Type B pancreatic cell (in vitro differentiated cells): ENCODE measurements at places on chromosomes 12 and 14. TPM values are rescaled to one million over a fixed set of nuclear protein-coding genes. Genes with fewer than 3 reads are reported as not detected.

GRCh38 chr14:62954165-62954564, 91.1 kb downstream of the KCNH5 start:
- H3K4me3 ChIP-seq = no peak overlapping the region
- no peaks in the 10 kb centered on the region for H3K36me3 ChIP-seq
- no peak overlapping the region for H3K27ac ChIP-seq
- H3K4me1 ChIP-seq = no peaks in the 10 kb centered on the region

GRCh38 chr12:93839064-93839463, 161.9 kb downstream of the CRADD start:
- H3K36me3 ChIP-seq = no peaks in the 10 kb centered on the region
- no peaks in the 10 kb centered on the region for H3K27me3 ChIP-seq
- DNase-seq = no peak
- no peak overlapping the region for H3K4me3 ChIP-seq

DNA sequence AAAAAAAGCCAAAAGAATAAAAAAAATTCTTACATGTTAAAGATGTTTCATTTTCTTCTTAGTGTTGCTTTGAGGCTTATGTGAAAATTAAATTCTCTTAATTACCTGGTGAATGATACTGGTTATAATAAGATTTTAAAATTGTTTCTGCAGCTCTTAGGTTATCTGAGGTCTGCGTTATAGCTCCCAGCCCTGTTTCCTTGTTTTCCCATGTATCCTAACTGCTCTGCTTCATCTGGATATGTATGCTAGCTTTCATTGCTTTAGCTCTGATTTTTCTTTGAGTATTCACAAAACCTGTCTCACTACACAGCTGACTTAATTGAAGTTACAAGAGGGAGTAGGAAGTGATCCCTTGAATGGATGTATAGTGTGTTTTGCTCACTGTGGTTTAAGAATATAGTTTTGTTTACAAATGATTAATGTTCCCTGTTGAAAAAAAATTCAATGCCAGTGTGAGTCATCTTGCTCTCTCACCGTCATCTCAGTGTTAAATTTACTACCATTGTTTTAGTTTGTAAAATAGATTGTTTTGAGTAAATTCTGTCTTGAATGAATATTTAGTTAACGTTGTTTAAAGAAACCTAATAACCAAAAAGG, 26.8 kb downstream of the CPSF6 start:
- H3K4me3 ChIP-seq = no peak overlapping the region
- H3K4me1 ChIP-seq = peaks cover 4% of the 10 kb centered on the region
- no peak for DNase-seq
- H3K27me3 ChIP-seq = no peaks in the 10 kb centered on the region

- H3K27ac ChIP-seq = no peak overlapping the region
- no peaks in the 10 kb centered on the region for H3K36me3 ChIP-seq
- DNase-seq = no peak
- no peaks in the 10 kb centered on the region for H3K4me1 ChIP-seq
These were observed 872 bp downstream of the VSX2 start for GRCh38 chr14:74239848-74240793.

- no peak overlapping the region for H3K4me3 ChIP-seq
- H3K27me3 ChIP-seq = peaks cover 6% of the 10 kb centered on the region
- no peak for DNase-seq
These were observed 5.7 kb downstream of the P2RX2 start for GRCh38 chr12:132624186-132624855.

DNA sequence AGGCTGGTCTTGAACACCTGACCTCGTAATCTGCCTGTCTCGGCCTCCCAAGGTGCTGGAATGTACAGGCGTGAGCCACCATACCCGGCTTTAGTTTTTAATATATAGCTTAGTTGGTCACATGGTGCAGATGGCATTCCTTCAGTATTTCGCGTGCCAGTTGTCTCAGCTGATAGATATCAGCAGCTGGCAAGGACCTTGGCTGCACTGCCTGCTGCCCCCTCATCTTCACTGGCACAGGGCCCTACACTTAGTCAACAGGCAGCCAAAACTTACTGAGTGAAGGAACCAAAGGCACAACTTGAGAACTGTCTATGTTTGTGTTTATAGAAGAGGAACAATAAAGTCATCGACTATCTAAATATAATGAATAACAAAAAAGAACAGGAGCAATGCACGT, 31.0 kb downstream of the EID3 start:
- H3K4me1 ChIP-seq = no peaks in the 10 kb centered on the region
- no peak overlapping the region for H3K27ac ChIP-seq
- no peak overlapping the region for H3K4me3 ChIP-seq
- H3K36me3 ChIP-seq = peaks cover 15% of the 10 kb centered on the region

DNA sequence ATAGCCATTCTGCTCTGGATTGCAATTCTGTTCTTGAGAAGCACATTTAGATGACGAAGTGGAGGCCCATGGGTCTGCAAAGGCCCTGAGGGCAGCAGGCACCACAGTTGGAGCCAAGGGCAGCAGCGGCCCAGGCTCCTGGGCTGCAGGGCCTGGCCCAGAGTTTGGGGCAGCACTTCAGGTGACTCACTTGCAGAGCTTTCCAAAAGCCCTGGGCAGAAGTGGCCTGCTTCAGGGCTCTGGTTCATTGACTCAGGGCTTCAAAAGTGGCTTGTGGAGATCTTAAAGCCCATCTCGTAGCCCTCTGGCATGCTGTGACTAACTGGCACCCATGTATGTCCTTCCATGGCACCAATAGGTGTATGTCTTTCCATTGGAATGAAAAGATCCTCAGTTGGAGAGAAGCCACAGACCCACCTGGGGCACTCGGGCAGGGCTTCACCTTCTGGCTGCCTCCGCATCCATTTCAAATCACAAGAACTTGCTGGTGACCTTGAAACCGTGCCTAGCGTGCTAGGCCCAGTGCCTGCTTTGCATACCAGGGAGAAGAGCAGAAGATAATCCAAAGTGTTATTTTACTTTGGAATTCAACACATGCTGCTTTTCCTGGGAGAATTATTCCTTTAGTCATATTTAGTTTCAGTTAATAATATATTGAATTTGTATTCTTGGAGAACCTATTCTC, 106.7 kb downstream of the PRMT8 start:
- H3K4me3 ChIP-seq = no peak overlapping the region
- no peak overlapping the region for H3K27ac ChIP-seq
- DNase-seq = no peak
- peaks cover 43% of the 10 kb centered on the region for H3K27me3 ChIP-seq
- no peaks in the 10 kb centered on the region for H3K36me3 ChIP-seq
- peaks cover 15% of the 10 kb centered on the region for H3K4me1 ChIP-seq

DNA sequence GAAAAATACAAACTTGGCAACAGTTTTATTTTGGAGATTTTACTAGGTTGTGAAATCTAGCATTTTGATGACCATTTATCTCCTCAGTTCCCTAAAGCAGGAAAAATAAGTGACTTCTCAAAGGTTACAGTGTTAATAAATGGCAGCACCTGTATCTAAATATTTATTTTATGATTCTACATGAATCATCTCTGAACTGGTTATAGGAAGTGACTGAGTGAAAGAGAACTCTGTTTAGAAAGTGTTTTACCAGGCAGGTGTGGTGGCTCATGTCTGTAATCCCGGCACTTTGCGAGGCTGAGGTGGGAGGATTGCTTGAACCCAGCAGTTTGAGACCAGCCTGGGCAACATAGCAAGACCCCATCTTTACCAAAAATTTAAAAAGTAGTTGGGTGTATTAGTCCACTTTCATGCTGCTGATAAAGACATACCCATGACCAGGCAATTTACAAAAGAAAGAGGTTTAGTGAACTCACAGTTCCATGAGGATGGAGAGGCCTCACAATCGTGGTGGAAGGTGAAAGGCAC, 26.3 kb downstream of the MIPOL1 start:
- H3K36me3 ChIP-seq = peaks cover 20% of the 10 kb centered on the region
- H3K4me3 ChIP-seq = no peak overlapping the region
- no peaks in the 10 kb centered on the region for H3K27me3 ChIP-seq
- no peak for DNase-seq
- no peaks in the 10 kb centered on the region for H3K4me1 ChIP-seq

- no peak overlapping the region for H3K4me3 ChIP-seq
- no peaks in the 10 kb centered on the region for H3K36me3 ChIP-seq
- peaks cover 41% of the 10 kb centered on the region for H3K27me3 ChIP-seq
- H3K4me1 ChIP-seq = no peaks in the 10 kb centered on the region
- H3K27ac ChIP-seq = no peak overlapping the region
These were observed 116.8 kb downstream of the WIF1 start for GRCh38 chr12:65004270-65004669.

Gene ESRRB
- 0.40 and 0.94 TPM in 2 replicates for total RNA-seq

- peaks cover 33% of the 10 kb centered on the region for H3K4me1 ChIP-seq
- H3K27ac ChIP-seq = no peak overlapping the region
- peaks cover 23% of the 10 kb centered on the region for H3K36me3 ChIP-seq
- no peaks in the 10 kb centered on the region for H3K27me3 ChIP-seq
- no peak for DNase-seq
These were observed 162.7 kb downstream of the FOXN3 start for GRCh38 chr14:89254166-89254909.

- H3K4me1 ChIP-seq = peaks cover 11% of the 10 kb centered on the region
- no peak overlapping the region for H3K27ac ChIP-seq
These were observed 404.1 kb downstream of the RAD51B start for GRCh38 chr14:68223631-68224030.

Gene AQP2
- 0.55 TPM in 1 of 2 replicates, not detected in the other for total RNA-seq

Gene BCL11B
- 11.4 and 32.0 TPM in 2 replicates for total RNA-seq

- H3K36me3 ChIP-seq = no peaks in the 10 kb centered on the region
- DNase-seq = no peak
- H3K4me1 ChIP-seq = peaks cover 14% of the 10 kb centered on the region
- H3K27ac ChIP-seq = no peak overlapping the region
These were observed 18.3 kb upstream of the LYZ start for GRCh38 chr12:69329669-69330428.

- no peaks in the 10 kb centered on the region for H3K36me3 ChIP-seq
- no peaks in the 10 kb centered on the region for H3K27me3 ChIP-seq
- H3K4me3 ChIP-seq = no peak overlapping the region
- H3K4me1 ChIP-seq = no peaks in the 10 kb centered on the region
- no peak overlapping the region for H3K27ac ChIP-seq
These were observed 121.8 kb upstream of the PLXNC1 start for GRCh38 chr12:94026596-94026995.

Gene SERPINA5
- total RNA-seq = 4.9 and 7.7 TPM in 2 replicates

DNA sequence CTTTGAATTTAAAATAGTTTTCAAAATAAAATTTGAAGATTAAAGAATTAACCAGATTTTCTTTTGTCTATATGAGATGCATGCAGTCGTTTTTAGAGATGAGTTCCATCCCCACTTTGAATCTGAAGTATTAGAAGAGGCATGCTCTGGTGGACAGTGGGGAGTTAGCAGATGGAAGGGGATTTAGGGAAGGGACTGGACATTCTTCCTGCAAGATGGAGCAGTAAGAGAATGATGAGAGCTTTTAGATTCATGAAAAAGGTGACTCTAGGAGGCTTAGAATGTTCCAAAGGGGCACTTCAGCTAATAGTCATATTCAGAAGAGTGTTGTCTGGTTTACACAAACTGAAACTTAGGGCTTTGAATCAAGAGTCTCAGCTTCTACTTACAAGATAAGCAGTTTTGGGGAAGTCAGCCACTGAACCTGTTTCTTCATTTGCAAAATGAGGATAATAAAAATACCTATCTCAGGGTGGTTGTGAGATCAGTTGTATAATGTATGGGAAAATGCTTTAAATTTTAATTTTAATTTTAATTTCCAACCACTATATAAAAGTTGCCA, 3.7 kb downstream of the ZBTB1 start:
- H3K4me1 ChIP-seq = peaks cover 50% of the 10 kb centered on the region
- DNase-seq = no peak

DNA sequence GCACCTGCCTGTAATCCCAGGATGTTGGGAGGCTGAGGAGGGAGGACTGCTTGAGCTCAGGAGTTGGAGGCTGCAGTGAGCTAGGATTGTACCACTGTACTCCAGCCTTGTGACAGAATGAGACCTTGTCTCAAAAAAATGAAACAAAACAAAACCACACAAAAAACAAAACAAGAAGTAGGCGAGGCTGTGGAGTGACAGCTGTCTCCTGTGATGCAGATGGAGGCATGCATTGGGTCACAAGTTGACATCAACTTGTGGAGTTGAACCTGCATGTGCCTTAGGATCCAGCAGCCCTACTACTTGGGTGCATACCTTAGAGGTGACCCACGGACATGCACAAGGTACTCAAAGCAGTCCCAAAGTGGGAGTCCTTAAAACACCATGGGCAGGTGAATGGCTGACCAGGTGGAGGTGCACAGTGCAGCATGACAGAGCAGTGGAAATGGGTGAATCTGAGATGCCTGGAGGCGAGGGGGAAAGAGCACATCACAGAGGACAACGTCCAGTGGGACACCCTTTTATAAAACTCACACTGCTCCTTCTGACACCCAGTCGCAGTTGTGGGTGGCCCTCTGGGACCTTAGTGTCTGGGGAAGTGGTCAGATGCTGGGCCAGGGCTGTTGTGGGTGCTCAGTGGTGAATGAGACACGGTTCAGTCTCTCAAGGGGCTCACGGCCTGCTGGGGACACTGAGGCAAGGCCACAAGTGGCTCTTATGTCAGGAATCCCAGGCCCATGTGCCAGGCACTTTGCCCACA, 12.7 kb downstream of the PLBD2 start:
- no peaks in the 10 kb centered on the region for H3K4me1 ChIP-seq
- no peaks in the 10 kb centered on the region for H3K27me3 ChIP-seq
- H3K4me3 ChIP-seq = no peak overlapping the region

Gene PLD4
- total RNA-seq = 0.17 TPM in 2 replicates

Gene LRIG3
- total RNA-seq = 32.4 and 51.4 TPM in 2 replicates

DNA sequence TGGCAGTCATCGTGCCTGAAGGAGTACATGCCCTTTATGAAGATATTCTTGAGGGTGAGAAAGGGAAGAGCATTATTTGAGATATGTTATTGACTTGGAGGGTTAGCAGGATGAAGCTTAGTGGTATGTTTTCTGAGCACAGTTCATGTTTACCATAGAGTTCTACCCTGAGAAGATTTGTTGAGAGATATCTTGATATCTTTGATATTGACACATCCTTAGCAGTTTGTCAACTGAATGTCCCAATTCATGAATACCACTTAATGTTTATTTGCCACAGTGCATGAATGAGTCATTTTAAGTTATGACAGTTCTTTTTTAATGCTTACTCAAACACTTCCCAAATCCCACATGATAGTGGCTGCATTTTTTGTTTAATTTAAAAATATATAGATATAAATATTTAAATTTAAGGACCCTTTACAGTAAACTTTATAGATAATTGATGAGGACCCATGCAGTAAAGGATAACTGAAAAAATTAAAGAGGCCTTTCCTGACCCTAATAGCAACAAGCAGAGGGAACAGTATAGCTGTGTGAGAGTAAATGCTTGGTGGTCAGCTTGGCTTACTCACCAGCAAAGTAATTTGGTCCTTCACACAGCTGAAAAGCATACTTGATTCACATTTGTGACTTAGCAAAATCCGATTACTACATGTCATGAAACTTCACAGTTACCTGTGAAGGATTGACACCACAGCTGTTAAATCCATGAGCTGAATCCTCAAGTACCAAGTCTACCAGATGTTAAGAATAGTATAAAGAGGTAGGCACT, 25.8 kb downstream of the SLC39A9 start:
- H3K36me3 ChIP-seq = peaks cover 32% of the 10 kb centered on the region
- H3K4me3 ChIP-seq = no peak overlapping the region
- no peak overlapping the region for H3K27ac ChIP-seq
- no peaks in the 10 kb centered on the region for H3K4me1 ChIP-seq
- no peak for DNase-seq
- H3K27me3 ChIP-seq = no peaks in the 10 kb centered on the region

DNA sequence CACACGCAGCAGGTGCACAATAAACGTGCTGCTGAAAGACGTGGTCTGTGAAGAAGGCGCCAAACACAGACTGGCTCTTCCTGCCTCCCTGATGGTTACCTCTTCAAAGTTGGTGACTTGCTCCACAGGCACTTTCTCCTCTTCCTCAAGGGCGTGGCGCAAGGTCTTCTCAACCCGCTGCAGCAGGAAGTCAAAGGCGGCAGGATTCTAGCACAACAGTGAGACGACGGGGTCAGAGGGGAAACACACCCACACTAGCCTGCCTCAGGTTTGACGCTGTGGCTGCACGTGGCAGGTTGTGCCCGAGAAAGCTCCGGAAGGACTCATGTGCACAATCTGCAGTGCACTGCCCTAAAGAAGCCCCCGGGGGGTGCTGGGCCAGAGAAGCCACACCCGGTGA, 15.0 kb downstream of the POLE start:
- H3K27me3 ChIP-seq = no peaks in the 10 kb centered on the region
- no peak for DNase-seq
- H3K27ac ChIP-seq = no peak overlapping the region
- H3K36me3 ChIP-seq = peaks cover 27% of the 10 kb centered on the region
